ENCODE measurements at places on chromosomes 2 and 18.

DNA sequence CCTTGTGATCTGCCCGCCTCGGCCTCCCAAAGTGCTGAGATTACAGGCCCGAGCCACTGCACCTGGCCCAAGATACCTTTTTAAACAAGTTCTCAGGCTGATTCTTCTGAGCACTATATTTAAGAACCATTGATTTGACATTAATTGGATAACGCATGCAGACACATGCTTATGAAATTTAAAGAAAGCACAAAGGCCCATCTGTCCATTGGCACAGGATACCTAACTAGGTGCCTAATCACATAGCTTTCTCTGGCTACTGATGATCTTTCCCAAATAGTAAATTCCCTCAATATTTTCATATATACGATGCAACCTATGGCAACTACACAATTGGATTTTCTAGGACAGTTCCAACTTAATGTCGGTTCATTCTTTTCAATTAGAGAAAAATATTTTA lies 62.5 kb upstream of the STAM2 start:
- DNase-seq = no peak

DNA sequence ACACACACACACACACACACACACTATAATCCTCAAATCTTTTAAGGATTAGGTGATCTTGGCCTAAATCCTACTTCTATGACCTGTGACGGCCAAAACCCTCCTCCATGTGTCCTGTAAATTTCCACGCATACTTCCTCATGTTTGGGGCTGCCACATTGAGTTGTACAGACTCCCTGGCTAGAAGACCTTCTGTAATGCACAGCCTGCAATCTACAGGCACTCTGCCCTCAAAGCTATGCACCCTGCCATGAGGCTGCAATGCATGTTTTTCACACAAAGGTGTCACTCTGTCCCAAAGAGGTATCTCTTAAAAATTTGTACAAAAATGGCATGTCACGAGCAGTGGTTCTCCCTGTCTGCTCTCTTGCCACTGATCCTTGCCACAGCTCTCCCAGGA lies 26.4 kb upstream of the B4GALT6 start:
- no peak for DNase-seq

- DNase-seq = no peak
These were observed 59.7 kb downstream of the EPC2 start for GRCh38 chr2:148704247-148704646.

GRCh38 chr18:23283916-23284430 lies 148.7 kb downstream of the CABLES1 start:
- no peak for DNase-seq

All from CD8-positive, alpha-beta T cell (primary cell).